ENCODE measurements at places on chromosomes 16 and 17. TPM values are rescaled to one million over a fixed set of nuclear protein-coding genes. Genes with fewer than 3 reads are reported as not detected.

DNA sequence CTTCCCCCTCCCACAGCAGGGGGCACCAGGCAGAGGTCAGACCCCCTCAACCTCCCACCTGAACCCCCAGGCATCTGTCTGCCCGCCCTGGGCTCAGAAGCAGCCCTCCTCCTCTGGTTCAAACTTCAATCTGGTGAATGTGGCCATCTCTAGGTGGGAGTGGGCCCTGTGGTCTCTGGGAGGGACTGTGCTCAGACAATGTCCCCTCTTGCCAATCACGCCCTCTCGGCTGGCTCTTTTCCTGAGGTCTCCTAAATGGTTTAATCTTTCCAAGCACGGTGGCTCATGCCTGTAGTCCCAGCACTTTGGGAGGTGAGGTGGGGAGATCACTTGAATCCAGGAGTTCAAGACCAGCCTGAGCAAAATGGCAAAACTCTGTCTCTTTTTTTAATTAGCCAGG lies 15.2 kb downstream of the LITAF start:
- ATAC-seq = no peak

DNA sequence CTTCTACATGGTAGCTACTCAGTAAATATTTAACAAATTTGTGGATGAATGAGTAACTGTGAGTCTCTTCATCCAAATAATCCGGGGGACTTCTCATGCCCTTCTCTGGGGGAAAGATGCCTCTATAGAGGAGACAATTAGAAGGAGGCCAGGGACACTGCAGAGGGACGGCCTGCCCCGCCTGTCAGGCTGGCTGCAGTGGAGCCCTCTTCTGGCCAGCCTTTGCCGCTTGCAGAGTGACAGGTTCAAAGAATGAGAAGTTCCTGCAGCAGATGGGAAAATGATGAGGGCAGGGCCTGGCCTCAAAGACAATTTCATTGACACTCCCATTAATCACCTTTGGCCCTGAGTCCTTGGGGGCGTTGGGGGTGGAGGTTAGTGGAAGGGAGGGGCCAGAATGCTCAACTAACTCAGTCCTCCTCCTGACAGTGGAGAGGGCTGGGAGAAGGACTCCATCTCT lies 339.0 kb downstream of the MAF start:
- peak; percentile 92 for ATAC-seq

GRCh38 chr17:72562615-72563188 lies 441.9 kb downstream of the SOX9 start:
- ATAC-seq = no peak

DNA sequence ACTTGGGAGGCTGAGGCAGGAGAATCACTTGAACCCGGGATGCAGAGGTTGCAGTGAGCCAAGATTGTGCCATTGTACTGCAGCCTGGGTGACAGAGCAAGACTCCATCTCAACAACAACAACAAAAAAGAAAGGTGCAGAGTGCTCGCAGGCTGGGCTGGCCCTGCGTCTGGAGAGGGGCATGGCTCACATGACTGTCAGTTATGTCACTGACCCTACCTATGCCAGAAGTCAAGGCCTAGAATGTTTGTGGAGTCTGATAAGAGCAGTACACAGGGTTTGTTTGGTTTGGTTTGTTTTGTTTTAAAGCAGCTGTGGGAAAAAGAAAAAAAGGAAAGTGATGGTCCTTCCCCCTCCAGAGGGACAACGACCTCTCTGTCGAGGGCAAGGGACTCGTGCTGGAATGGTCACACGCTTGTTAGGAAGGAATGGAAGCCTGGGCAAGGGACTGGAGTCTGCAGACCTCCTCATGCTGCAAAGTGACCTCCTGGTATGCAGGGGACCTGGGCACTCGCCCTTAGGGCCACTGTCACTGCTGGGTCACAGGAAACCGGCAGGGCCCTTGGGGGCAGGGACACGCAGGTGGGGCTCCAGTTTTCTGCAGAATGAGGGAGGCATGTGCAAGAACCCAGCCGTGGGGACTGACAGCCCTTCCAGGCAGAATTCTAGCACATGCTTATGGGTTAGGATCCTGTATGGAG lies 10.1 kb upstream of the OSGIN1 start:
- ATAC-seq = no peak

DNA sequence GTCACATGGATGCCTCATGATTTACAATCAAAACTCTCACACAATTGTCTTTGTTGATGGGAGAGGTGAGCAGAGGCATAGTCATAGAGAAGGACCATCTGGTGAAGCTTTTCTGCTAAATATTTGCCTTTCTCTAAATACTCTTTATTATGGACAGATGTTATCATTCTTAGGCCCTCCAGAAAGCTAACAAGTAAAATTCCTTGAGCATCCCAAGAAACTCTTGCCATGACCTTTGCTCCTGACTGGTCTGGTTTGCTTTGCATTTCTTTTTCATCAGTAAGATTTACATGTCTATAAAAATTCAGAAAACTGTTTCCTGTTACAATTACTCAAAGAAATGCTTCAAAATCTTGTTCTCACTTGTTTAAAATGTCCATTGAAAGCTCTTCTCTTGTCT lies 1336.6 kb upstream of the CDH8 start:
- ATAC-seq = peak; percentile 54

GRCh38 chr17:79083191-79083971 lies 8.8 kb downstream of the ENGASE start:
- ATAC-seq = no peak

MT1M gene
- total RNA-seq = 1.0 TPM

EPN3 gene
- 0.16 TPM for total RNA-seq
